ENCODE measurements at places on chromosomes 16 and 17.

DNA sequence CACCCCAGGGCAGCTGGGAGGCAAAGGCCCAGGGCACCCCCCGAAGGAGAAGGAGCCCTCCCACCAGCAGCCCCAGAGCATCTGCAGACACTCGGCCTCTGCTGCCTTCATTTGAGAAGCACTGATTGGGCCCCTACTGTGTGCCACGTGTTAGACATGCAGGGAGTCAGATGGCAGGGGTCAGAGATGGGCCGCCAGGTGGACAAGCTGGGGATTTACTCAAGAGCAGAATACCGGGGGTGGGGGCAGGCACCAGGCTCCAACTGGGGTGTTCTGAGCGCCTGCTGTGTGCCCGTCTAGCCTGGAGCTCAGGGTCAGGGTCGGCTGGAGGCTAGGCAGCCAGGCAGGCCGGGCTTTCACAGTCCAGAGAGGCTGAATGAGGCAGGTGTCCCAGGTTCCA lies 18.7 kb downstream of the TPSG1 start:
- DNase-seq: no peak

DNA sequence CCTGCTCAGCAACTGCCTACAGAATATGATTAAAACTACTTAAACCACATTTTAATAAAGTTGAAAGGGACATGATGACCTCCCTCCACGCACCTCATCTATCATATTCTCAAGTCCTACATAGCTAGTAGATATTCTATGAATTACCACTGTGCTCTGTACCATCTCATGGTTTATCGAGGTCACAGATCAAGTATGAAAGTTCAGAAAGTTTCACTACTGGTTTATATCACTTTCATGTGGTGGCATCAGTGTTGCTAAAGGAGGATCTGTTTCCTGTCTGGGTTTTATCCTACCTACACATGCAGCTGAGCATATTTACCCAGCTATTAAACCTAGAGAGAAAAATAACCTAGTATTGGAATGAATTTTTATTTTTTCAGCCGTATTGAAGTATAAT lies 214.9 kb upstream of the MON1B start:
- no peak for DNase-seq

- no peak for DNase-seq
These were observed 37.6 kb downstream of the NOS2 start for GRCh38 chr17:27762527-27763305.

- no peak for DNase-seq
These were observed 3.9 kb upstream of the KRT33A start for GRCh38 chr17:41354536-41354935.

GRCh38 chr17:68101987-68102314 lies 66.4 kb downstream of the KPNA2 start:
- DNase-seq: no peak

- DNase-seq: no peak
These were observed 74.0 kb upstream of the SIAH1 start for GRCh38 chr16:48459167-48459566.

- no peak for DNase-seq
These were observed 79.6 kb upstream of the CACNG5 start for GRCh38 chr17:66755101-66755943.

- DNase-seq: no peak
These were observed 5.5 kb downstream of the MVD start for GRCh38 chr16:88657371-88657770.

GRCh38 chr17:68397108-68397536 lies 60.2 kb downstream of the WIPI1 start:
- DNase-seq: no peak

Data from activated CD8-positive, alpha-beta memory T cell treated with anti-CD3 and anti-CD28 coated beads for 4 hours (primary cell).